CD4-positive, alpha-beta memory T cell (primary cell): ENCODE measurements at places on chromosomes 16 and 17. TPM values are rescaled to one million over a fixed set of nuclear protein-coding genes. Genes with fewer than 3 reads are reported as not detected.

DNA sequence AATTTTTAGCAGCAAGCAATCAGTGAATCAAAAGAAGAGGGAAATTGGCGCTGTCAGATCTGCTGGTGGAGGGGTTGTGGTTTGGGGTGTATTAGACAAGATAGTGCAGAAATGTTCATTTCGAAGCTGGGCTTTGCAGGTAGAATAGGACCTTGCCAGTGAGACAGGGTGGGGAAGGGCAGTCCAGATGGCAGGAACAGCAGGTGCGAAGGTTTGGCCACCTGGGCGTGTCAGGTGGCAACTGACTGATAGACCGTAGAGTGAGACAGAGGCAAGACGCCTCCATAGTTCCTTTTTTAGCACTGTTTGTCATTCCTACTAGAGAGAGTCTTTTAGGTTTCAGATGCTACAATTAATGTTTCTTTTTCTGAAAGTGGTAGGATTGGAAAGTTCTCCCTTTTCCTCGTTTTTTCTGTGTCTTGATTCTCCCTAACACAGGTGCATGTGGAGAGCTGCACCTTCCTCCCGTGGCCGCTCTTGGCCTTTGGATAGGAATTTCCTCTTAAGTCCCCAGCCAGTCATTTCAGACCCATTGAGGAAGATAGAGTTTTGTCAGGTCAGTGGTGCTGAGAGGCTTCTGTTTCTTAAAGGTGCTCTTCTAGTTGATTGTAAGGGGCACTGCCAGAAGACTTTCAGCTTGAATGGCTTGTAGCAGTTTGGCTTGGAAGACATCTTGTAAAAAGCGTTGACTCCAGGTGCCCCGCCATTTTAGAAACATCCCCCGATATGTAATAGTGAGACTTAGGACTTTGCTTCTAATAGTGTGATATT, 315.6 kb downstream of the SNX29 start:
- no peak overlapping the region for H3K27ac ChIP-seq
- no peak for DNase-seq

GRCh38 chr17:41812381-41813151, at the start of gene FKBP10:
TSS of gene FKBP10 (plus strand) at chr17:41813004. CDS start at chr17:41813035, 31 bp downstream.
- peaks cover 20% of the 10 kb centered on the region for H3K4me1 ChIP-seq
- no peaks in the 10 kb centered on the region for H3K36me3 ChIP-seq
- DNase-seq = peak; percentile 50

DNA sequence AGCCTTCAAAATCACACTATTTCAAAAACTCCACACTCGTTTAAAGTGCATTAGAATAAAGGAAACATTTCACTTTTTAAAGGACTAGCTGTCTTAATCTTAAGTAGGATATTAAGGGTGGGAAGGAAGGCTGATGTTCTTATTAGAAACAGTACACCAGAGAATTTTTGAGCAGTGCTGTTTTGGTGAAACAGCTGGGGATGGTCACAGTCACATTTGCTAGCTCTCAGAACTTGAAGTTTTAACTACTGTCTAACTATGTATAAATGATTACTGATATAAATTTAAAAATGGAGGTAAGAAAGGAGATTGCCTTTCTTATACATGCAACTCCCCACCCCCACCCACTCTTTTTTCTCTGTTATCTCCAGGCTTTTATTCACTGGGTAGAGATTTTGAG, 38.5 kb upstream of the SLC5A11 start:
- no peak for DNase-seq
- H3K4me1 ChIP-seq = no peaks in the 10 kb centered on the region
- no peak overlapping the region for H3K27ac ChIP-seq
- no peaks in the 10 kb centered on the region for H3K27me3 ChIP-seq
- no peak overlapping the region for H3K4me3 ChIP-seq

- no peaks in the 10 kb centered on the region for H3K36me3 ChIP-seq
- H3K27ac ChIP-seq = no peak overlapping the region
Measured at GRCh38 chr16:16183562-16183961, 39.7 kb downstream of the ABCC6 start.

The SALL1 gene
- not detected for total RNA-seq
